Activated CD4-positive, alpha-beta T cell treated with anti-CD3 and anti-CD28 coated beads for 36 hours (primary cell): ENCODE measurements at places on chromosomes 6 and 20. TPM values are rescaled to one million over a fixed set of nuclear protein-coding genes. Genes with fewer than 3 reads are reported as not detected.

Gene TREML2
- total RNA-seq, result 8.2 TPM

Gene ENPP3
- 0.57 TPM for total RNA-seq

Gene IYD
- not detected for total RNA-seq

Gene TSPO2
- total RNA-seq, result not detected

Gene HLA-F
- total RNA-seq, result 216 TPM

Gene HTR1B
- not detected for total RNA-seq

Gene OPRL1
- 0.42 TPM for total RNA-seq

Gene HTR1E
- total RNA-seq, result not detected

Gene KIF13A
- not detected for total RNA-seq

Gene VNN1
- total RNA-seq, result not detected

Gene OTOR
- total RNA-seq, result not detected

Gene ALDH5A1
- total RNA-seq, result 18.8 TPM

Gene LRRC73
- 0.19 TPM for total RNA-seq

Gene DNAH8
- total RNA-seq, result 0.02 TPM

Gene SLC22A16
- not detected for total RNA-seq

Gene ACOT8
- total RNA-seq, result 21.9 TPM

Gene PRPH2
- total RNA-seq, result not detected

Gene BMP7
- not detected for total RNA-seq

Gene SCUBE3
- total RNA-seq, result not detected

Gene TENT5A
- 0.43 TPM for total RNA-seq

Gene OPN5
- total RNA-seq, result not detected

Gene RIPOR3
- not detected for total RNA-seq

Gene REM1
- not detected for total RNA-seq

Gene EYS
- total RNA-seq, result not detected

Gene BMP2
- total RNA-seq, result not detected

Gene CNKSR3
- total RNA-seq, result 0.58 TPM

Gene GSTA2
- total RNA-seq, result not detected

Gene NANP
- 8.3 TPM for total RNA-seq

Gene SALL4
- total RNA-seq, result 0.11 TPM

Gene TXLNB
- total RNA-seq, result 0.26 TPM

Gene EFCAB8
- 0.40 TPM for total RNA-seq

Gene HLA-DRB5
- 4.7 TPM for total RNA-seq

Gene GPR6
- not detected for total RNA-seq

Gene NPBWR2
- not detected for total RNA-seq

Gene RALGAPB
- 23.5 TPM for total RNA-seq
